ENCODE measurements at places on chromosomes 7 and 10.

DNA sequence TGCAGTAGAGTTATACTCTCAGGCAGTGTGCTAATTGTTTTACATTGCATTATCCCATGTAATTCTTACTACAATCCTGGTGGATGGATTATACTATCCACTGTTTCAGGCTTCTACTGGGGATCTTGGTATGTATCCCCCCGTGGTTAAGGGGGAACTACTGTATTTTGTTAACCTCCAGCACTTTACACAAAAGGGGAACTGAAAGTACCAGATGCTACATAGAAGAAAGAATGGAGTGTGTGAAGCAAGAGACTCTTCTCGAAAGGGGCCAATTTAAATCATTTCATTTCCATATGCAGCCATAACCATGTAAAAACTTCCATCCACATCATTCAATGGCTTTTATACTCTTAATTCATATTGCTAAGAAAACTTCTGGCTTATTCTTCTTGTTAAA, 69.4 kb downstream of the C1GALT1 start:
- DNase-seq = no peak

DNA sequence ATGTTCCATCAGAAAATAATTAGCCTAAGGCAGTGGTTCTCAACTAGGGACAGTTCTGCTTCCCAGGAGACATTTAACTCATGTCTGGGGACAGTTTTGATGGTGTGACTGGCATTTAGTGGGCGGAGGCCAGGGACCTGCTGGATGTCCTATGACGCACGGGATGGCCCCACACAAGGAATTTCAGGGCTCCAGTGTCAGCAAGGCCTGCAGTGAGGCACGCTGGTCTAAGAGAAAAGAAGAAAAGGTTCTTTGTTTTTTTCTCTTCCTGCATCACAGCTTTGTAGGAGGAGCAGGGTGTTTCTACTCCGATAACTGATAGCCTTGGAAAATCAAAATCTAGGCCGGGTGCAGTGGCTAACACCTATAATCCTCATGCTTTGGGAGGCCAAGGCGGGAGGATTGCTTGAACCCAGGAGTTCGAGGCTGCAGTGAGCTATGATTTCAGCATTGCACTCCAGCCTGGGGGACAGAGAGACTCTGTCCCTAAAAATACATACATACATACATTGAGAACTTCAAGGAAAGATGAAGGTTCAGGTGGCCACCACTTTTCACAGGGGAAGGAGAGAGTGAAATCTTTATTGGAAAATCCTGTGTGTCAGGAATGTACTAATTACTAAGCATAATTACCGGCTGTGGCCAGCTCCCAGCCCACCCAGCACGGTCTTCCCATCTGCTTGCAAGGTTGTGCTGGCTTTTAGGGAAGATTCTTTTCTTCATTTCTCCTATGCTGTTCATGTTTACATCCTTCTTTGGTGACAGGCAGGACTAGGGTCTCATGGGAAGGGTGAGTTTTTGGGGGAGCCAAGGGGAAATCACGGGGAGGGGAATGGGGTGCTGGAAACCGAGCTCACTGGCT, 150.4 kb downstream of the ACTR3B start:
- no peak for DNase-seq

DNA sequence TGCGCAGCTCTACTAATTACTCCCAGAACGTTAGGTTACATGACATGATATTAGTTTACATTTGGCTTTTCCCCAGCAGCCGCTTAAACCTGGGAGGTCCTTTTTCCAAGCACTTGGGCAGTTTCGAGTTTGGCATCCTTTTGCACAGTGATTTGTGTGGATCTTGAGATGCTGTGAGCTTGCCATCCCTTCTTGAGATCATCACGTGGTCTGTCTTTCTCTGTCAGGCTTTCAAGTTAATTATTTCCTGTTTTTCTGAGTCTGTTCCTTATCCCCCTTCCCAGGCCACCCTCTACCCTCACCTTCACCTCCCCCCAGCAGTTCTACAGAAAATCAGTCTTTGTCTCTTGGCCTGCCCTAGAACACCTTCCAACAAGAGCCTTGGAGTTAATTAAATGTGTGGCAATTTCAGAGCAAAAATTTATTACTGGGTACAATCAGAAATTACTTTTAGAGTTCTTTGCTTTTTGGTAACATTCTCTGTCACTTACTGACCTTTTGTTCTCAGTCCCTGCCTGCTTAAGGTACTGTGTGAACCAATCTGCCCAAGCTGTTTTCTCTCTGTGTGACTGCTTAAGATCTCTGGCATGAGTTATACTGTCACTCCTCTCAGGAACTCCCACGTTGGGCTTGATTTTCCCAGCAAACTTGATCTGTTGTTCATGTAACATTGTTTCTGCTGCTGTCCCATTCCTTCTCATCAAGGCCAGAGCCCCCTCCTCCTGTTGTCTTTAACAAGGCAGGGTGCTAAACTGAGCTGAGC, 3.1 kb upstream of the SLF2 start:
- DNase-seq = no peak

DNA sequence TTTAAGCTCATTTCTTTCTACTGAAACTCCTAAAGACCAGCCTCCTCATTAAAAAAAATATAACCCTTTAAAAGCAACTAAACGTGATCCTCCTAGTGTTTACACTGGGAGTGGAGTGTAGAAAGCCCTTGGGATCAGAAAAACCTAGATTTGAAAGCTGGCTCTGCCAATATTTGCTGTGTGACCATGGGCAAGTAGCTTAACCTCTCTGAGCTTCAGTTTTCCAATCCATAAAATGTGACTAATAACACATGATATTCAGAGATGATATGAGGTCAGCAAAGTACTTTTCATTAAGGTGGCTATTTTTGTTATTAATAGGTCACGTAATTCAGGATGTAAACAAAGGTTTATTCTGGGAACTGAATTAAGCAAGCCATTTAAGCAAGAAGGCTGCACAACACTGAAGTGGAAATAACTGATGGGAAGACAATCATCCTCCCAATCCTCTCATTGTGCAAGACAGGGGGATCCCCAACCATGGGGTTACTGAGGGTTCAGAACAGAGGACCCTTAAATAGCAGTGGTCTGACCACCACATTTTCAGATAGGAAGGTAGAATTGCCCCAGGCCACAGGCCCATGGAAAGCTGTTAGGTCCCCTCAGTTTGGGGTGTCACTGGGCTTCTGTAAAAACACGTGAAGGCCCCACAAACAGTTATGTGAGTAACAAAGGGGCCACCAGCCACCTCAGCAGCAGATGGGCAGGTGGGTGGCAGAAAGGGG, 49.1 kb upstream of the EEPD1 start:
- DNase-seq = no peak

GRCh38 chr7:150823484-150824126, 23.0 kb downstream of the TMEM176A start:
- DNase-seq = no peak

GRCh38 chr7:55055479-55055878, 36.7 kb downstream of the EGFR start:
- DNase-seq = no peak

Measured in activated gamma-delta T cell treated with Interleukin-2 at 50 U/mL for 16 hours (primary cell).